ENCODE measurements at places on chromosomes 7 and 10. TPM values are rescaled to one million over a fixed set of nuclear protein-coding genes. Genes with fewer than 3 reads are reported as not detected.

MACC1 gene
- total RNA-seq, result 19.2 TPM

FEZF1 gene
- not detected for total RNA-seq

GLI3 gene
- 2.4 TPM for total RNA-seq

SH2D4B gene
- under 0.01 TPM for total RNA-seq

GRCh38 chr7:50661345-50662040 is 96.3 kb upstream of the DDC start:
- DNase-seq, result no peak

- DNase-seq, result peak; percentile 86
Observed at GRCh38 chr7:48088559-48089045, 463 bp upstream of the UPP1 start.

- DNase-seq, result no peak
Observed at GRCh38 chr7:90337106-90337505, 9.4 kb upstream of the GTPBP10 start.

DNA sequence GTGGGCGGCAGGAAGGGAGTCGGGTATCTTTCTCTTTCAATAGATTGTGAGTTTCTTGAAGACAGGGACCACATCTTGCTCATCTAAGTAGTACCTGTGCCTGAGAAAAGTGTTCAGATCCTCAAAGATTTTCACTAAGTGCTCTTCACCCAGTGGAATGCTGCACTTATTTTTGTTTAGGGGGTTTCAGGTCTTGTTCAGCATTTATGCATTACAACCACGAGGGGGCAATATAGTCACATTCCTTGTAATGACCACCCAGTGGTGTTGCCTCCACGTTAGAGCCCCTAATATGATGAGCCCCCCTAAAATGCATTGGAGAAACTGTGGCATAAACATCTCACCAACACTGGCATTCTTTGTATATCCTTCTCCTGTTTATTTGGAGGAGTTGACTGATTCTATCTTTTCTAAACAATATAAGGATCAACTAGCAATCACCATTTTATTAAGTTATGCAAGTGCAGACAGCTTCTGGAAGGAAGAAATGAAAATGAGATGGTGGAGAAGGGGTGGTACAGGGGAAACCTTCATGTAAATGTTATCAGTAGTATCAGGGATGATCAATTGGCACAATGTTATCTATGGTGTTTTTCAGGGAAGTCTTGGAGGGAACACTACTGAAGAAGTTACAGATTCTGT is 3.1 kb upstream of the PAPSS2 start:
- DNase-seq, result peak; percentile 47

DNA sequence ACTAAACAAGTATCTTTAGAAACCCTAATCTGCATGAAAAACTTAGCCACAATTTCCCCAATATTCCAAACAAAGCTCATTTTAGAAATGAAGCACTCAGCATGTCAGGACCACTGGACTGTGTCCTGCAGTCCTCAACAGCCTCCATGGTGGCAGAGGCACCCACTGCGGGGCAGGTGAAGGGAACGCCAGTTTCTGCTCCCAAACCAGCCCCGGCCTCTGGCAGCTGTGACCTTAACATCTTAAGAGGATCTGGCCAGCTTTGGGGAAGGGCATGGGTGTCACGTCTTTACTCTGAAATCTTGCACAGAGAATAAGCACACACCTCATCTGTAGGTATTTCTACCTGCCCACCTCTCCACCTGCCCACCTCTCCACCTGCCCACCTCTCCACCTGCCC is 262.7 kb downstream of the DNAJB6 start:
- DNase-seq, result no peak

- no peak for DNase-seq
Observed at GRCh38 chr10:33183655-33184054, 150.8 kb downstream of the NRP1 start.

GRCh38 chr7:17016402-17017010 is 134.7 kb upstream of the AGR3 start:
- no peak for DNase-seq

DNA sequence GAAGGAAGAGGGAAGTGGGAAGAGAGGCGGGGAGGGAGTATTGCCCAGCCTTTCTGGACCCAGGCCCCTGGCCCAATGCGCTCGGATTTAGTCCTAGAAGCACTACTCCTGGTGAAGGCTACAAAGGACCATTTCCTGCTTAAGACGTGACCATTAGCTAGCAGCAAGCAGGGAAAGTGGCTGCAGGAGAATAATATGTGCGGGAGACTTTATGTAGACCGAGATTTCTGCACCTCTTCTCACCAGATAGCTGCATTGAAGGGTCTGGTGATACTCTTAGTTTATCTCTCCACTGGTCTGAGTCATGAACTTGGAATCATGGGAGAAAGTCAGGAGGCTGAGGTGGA is 3.1 kb downstream of the VAX1 start:
- DNase-seq, result no peak

DNA sequence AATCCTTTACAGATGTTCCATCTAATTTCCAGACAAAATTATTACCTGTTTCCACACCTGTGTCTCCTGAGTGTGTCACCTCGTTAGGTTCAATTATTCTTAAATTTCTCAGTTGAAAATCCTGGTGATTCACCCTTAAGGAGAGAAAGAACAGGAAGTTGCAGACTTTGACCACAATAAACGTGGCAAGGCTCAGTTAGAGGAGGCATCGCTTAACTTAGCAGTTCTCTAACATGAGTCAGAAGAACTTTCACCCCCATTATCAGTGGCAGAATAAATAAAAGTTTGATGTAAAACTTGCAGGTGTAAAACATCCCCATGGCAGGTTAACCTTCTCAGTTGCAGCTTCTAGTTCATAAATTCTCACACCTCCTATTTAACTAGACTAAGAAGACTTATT is 8.3 kb downstream of the XPNPEP1 start:
- DNase-seq, result peak; percentile 98

DNA sequence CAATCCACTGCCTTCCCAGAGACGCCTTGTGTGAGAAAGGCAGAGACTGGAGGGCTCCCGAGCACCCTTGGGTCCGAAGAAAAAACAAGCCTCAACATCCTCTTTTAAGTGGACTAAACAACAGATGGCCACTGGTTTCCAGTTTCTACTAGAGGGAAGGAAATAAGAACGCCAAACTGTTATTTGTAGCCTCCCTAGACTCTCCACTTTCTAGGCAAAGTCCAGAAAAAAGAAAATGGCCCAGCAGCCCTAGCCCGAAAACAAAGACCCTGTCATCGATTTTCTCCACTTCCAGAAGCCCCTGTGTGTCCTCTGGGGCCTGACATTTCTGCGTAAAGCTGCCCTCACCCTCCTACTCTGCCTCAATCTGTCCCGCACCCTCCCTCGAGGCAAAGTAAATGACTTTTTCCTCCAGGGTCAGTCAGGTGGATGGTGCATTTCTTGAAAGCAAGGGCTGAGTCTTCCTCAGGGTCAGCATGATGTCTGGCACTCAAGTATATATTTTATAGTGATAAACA is 6.0 kb downstream of the RGS10 start:
- DNase-seq, result no peak

- DNase-seq, result peak; percentile 59
Observed at GRCh38 chr7:6181136-6181535, 91.3 kb downstream of the CYTH3 start.

DNA sequence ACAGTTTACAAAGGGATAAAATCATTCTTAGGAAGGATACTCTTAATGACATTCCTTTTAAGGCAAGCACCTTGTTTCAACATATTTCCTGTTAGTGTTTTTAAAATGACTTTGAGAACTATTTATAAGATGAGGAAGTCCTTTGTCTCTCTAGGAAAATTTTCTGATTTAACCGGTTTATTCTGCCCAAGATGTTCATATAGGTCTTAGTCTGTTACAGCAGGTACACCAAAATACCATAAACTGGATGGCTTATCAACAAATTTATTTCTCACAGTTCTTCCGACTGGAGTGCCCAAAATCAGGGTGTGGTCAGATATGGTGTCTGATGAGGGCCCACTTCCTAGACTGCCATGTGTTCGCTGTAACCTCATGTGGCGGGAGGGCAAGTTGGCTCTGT is 77.9 kb downstream of the GSAP start:
- no peak for DNase-seq

GRCh38 chr7:34277016-34277802 is 371.9 kb downstream of the BMPER start:
- DNase-seq, result peak; percentile 45

DNA sequence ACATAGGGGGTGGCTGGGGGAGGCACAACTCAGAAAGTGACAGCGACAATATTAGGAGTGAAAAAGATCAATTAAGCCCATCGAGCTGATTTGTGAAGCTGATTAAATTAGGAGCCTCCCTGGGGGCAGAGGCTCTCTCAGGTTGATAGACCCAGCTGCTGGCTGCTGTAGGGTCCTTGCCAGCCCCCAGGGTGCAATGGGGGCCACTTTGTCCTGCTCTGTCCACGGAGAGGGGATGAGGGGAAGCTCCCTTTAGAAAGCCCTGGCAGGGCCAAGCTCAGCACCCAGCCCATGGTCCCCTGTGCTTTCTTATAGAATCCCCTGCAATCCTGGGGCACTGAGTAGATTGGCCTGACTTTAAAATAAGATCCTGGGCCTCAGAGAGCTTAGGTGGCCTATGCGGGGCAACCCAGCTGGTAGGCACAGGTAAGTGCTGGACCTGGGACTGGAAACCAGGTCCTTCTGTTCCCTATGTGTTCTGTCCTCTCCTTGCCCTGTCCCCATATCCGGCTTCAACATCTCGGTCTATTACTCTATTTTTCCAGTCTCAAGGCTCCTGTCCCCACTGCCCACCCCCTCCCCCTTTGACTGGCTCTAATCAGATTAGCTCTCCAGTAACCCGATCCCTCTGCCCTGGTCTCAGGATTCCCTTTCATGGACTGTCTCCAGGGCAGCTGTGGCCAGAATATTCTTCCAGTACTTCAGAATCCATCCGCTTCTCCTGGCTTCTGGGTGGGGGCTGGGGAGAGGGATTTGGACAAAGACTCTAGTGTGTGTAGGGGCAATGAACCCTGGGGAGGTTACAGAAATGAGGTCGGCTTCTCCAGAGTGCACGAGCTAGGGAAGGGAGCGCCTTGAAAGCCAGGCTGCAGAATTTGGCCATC is 259.6 kb downstream of the RPS24 start:
- no peak for DNase-seq

DNA sequence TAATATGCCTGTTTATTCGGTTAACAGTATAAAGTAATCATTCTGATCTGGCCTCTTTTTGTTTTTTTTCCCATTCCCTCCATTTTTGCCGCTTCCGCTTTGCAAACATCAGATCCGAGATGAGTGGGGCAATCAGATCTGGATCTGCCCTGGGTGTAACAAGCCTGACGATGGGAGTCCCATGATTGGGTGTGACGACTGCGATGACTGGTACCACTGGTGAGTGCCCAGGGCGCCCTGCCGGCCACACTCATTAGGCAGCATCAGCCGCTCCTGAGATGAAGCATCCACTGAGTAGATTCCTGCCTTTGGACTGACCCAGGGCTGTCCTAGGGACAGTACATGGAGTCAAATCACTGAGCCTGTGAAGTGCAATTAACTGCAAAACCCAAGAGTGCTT is 40.9 kb upstream of the GATA3 start:
- no peak for DNase-seq

DNA sequence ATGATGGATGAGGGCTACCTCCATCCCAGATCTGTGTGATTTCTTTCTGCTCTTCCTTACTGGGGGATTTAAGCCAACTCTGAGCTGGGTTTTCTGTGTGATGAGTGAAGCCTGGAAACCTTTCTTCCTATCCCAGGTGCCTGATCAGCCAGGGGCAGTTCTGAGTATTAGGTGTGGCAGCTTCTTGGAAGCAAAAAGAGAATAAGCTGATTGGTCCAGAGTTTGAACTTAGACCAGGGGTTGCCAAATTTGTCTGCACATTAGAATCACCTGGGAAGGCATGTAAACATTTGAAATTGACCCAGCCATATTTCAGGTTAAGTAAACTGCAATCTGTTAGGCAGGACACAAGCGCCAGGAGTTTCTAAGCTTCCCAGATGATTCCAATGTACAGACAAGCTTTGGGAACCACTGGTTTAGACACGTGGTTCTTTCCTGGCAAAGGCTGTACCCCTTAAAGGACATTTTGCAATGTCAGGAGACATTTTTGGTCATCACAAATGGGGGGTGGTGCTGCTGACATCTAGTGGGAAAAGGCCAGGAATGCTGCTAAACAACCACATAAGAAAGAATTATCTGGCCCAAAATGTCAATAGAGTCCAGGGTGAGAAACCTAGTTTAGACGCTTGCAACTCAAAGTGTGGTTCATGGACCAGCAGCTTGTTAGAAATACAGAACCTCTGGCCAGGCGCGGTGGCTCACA is 160.5 kb upstream of the GHITM start:
- DNase-seq, result no peak

- DNase-seq, result no peak
Observed at GRCh38 chr7:140230516-140230860, 53.7 kb upstream of the KDM7A start.

Measured in bronchial epithelial cell (primary cell).